ENCODE measurements at places on chromosomes 12 and 14.

DNA sequence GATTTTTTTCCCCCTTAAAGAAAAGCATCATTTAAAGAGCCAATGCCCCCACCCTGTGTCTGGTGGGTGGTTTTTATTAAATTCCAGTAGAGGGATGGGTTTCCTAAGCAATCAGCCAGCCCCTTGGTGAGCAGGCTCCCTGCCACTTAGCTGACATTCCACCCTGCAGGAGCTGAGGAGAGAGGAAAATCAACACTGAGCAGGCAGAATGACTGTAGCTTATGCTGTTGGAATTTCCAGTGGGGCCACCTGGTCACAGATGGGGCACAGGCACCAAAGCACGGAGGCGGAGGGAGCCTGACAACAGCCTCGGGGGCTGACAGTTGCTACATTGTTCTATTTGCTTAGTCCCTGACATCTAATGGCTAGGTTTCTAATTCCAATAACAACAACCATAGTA, 127.7 kb downstream of the TMEM30B start:
- no peak for DNase-seq

- no peak for DNase-seq
Observed at GRCh38 chr12:40502322-40502721, 189.9 kb upstream of the CNTN1 start.

GRCh38 chr14:94180655-94181271, 6.6 kb downstream of the PPP4R4 start:
- DNase-seq = no peak

- DNase-seq = no peak
Observed at GRCh38 chr12:110345963-110346362, 57.5 kb downstream of the ANAPC7 start.

DNA sequence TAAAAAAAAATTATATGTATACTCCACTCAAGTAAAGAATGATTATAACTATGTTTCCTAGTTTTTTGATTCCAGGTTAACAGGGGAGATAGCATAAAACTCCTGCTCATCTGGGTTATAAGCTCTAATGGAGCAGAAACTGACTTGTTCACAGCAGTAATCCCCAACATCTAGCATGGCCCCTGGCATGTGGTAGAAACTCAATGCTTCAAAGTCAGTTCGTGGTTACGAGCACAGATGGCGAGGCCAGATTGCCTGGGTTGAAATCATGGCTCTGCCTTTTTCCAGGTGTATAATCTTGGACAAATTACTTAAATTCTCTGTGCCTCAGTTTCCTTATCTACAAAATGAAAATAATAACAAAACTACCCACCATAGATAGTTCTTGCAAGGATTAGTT, 183.8 kb downstream of the TTC7B start:
- no peak for DNase-seq

GRCh38 chr14:22408547-22408946, 180.5 kb downstream of the DAD1 start:
- no peak for DNase-seq

DNA sequence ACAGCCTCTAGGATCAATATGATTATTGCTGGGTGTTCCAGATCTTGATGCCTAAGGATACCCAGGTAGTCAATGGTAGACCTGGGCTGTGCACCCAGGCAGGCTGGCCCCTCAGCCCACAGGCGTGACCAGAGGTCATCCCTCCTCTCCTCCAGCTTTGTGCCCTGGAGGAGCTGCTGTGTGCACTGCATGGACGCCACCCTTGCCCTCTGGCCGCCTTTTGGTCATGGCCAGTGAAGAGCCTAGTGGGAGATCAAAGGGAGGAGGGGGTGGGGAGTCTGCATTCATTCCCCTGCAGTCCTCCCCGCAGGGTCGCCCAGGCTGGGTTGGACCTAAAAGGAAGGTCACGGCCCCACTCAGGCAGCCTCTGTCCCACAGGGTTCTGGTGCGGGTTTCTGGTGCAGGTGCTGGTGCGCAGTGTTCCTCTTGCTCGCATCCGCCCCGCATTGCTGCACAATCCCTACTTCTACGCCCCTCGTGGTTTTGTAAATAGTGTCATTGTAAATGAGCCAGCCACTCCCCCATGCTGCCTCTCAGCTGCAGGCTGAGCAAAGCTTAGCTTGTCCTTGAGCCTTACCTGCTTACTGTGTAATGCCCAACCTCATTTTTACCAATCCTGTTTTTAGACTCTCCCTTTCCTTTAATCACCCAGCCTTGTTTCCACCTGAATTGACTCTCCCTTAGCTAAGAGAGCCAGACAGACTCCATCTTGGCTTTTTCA, 55.3 kb downstream of the PSMA6 start:
- DNase-seq = no peak

DNA sequence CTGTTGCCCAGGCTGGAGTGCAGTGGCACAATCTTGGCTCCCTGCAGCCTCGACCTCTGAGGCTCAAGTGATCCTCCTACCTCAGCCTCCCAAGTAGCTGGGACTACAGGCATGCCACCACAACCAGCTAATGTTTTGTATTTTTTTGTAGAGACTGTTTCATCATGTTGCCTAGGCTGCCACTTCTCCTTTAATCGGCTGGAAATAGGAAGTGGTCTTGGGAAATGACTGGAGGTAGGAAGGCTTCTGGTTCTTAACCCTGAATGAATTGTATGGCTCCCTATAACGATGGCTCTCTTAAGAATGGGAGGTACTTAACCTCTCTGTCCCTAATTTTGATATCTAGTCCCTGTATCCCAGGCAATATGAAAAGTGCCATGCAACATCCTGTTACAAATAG, 113.9 kb upstream of the USP15 start:
- DNase-seq = no peak

GRCh38 chr12:18552829-18553228, 185.0 kb downstream of the PLCZ1 start:
- DNase-seq = no peak

DNA sequence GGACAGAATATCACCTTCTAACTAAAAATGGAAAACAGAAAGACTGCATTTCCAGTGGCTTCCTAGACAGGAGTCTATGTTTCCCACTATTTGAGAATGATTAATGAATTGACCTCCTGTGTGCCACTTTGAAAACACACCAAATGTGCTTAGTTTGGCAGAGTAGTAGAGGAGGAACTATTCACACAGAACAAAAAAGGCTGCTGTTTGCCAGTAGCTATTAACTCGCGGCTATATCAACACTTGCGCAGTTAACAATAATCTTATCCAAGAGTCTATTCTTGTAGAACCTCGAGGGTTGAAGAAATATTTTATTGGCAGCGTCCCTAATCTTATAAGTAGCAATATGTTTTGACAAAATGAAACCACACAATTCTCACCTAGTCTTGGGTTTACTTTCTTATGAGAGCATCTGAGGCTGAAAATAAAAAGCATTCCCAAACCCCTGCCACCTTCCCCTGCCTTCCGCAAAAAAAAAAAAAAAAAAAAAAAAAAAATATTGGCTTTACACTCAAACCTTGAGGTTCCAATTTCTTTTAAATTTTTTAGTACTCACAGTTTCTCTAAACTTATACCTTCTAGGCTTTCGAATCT, 127.3 kb upstream of the FLRT2 start:
- DNase-seq = no peak

- no peak for DNase-seq
Observed at GRCh38 chr14:93955850-93956481, 20.4 kb downstream of the ASB2 start.

GRCh38 chr12:51621156-51621922, 30.3 kb downstream of the SCN8A start:
- no peak for DNase-seq

DNA sequence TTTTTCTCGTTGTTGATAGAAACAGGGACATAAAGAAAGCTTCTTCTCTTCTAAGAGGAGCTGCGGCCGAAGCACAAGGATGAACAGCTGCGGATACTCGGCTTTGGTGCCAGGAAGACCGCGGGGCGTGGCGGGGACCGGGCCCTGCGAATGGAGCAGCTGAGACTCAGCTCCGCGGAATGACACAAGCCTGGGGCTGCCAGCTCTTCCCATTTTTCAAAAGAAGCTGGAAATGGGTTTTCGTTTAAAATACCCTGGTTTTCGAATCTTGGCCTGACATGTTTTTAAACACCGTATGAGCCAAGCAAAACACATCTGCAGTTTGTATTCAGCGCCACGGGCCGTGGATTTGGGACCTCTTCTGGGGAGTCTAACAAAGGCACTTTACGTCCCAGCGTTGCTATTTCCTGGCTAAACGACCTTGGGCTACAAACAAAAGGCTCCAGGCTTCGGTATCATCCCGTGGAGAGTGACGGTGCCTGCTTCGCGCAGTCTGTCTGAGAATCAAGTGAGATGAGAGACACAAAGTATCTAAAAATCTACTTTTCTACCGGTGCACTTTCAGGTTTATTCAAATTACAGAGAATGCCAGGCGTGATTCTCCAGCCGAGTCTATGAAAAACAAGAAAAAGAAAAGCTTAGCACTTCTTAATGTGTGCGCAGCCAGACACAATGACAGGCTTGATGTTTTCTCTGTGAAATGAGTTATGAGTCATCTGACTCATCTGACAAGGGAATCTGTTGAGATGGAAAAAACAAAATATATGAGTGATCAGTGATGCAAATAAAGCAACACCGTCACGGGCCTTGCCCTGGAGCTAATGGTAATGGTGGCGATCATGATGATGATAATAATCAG, 114.0 kb upstream of the TMEM132D start:
- DNase-seq = no peak

DNA sequence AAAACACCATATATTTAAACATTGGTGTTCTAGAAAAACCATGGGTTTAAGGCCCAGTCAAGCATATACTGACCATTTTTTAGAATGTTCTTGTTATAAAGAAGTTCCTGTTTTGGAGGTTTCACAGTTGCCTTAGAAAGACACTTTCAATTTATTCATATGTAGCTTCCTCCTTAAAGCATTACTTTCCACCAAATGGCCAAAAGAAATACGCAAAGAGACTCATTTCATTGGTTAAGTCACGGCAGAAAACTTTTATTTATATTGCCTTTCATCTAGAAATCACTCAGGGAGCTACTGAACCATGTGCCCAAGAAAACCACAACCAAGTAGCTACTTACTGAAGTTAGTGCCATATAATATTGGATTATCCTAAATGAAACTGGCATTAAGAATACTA, 40.0 kb downstream of the MYBPC1 start:
- DNase-seq = no peak

- no peak for DNase-seq
Observed at GRCh38 chr12:71159264-71159663, 1.5 kb upstream of the TSPAN8 start.

DNA sequence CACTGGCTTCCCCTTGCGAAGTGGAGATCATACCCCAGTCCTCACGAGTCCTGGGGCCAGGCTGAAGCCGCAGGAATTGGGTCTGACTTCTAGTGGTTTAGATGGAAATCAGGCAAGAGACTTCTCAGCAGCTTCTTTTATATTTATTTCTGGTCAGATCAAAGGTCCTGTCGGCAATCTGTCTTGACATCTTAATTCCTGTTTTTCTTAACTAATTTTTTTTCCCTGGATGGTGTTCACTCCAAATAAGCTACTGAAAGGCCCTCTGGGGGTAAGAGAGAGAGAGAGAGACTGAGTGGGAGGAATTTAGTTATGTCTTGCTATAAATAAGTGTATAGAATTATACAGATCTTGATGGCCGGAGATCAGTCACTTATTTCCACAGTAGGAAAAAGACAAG, 698.7 kb upstream of the TBX3 start:
- no peak for DNase-seq

- DNase-seq = no peak
Observed at GRCh38 chr12:131591136-131591535, 119.8 kb upstream of the SFSWAP start.

DNA sequence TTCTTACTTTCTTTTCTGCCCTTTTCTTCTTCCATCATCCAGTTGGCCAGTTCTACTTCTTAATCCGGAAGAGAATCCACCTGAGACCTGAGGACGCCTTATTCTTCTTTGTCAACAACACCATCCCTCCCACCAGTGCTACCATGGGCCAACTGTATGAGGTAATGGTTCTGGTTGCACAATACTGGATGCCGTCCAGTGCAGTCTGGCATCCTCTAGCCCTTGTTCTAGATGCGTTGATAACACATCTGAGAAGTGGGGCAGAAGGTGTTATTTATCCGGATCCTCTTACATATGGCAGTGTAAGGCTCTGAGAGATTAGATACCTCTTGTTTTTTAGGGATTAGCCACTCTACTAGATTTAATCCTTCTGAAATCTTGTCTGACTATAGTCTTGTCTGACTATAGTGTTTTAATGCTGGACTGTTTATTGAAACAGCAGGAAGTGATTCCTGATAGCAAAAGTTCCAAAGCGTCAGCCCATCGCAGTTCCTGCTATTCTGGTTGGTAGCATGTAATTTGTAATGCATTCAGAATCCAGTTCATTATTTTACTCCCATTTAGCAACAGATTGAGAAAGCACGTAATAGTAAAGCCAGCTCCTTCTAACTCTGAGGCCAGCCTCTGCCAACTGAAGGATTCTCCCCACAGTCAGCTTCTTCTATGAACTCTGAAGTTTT, 7.9 kb downstream of the GABARAPL1 start:
- no peak for DNase-seq

DNA sequence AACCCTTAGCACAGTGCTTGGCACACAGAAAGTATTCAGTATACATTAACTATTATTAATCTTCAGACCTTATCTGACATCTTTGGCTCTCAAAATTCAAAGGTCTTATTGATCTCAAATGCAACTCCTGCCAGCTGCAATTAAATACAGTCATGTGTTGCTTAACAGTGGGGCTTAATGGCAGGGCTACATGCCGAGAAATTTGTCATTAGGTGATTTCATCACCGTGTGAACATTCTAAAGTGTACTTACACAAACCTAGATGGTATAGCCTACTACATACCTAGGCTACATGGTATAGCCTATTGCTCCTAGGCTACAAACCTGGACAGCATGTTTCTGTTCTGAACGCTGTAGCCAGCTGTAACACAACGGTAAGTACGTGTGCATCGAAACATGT, 156.3 kb upstream of the TMCC3 start:
- DNase-seq = no peak

DNA sequence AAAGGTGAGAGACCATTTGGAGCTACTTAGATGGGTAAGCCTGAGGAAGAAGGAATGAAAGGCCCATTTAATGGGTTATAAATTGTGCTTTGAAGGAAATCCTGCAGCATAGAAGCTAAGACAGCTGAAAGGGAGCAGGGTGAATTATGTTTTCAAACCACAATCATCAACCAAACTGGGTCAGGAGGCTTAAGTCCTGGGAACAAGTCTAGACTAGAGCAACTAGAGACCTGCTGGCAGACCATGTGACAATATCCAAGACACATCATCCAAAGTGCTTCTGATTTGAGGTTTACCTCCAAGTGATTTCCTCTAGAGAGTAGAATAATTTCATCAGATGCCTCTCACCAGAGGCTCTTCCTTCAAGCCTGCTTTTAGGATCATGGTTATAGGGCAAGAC, 53.7 kb downstream of the MAP3K9 start:
- no peak for DNase-seq

- no peak for DNase-seq
Observed at GRCh38 chr12:30047516-30048254, 263.9 kb upstream of the TMTC1 start.

- DNase-seq = no peak
Observed at GRCh38 chr12:105417732-105418131, 87.2 kb downstream of the C12orf75 start.

- DNase-seq = no peak
Observed at GRCh38 chr14:36834293-36834692, 172.6 kb downstream of the PAX9 start.

- DNase-seq = no peak
Observed at GRCh38 chr12:23862701-23863100, 86.8 kb downstream of the SOX5 start.

- DNase-seq = no peak
Observed at GRCh38 chr14:102738373-102739189, 38.7 kb upstream of the TRAF3 start.
